Thoracic aorta (tissue), 2 donors: ENCODE measurements at places on chromosomes 16 and 17.

GRCh38 chr16:30805370-30806169 is 18.6 kb upstream of the ZNF629 start:
- peak; percentile 46 for DNase-seq

- no peak for DNase-seq
These were observed 33.9 kb downstream of the AXIN1 start for GRCh38 chr16:318628-319027.

DNA sequence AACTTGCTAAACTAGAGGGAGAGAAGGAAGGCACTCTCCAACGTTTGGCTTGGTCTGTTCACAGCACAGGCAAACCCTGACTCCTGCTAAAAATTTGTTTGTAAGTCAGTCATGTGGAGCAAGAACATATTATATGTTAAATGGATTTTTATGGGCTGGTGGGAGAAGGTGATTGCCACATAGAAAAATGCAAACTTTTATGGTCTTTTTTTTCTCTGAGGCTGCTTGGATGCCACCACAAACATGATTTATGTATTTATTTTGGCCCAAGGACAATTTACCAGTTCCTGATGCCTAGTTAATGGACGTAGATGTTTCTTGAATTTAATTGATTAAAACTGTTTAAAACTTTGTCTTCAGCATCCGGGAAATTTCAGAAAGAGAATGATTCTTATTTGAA is 274.2 kb upstream of the MYOCD start:
- DNase-seq, result no peak

GRCh38 chr17:31888124-31888523 is 13.4 kb downstream of the UTP6 start:
- no peak for DNase-seq

GRCh38 chr16:8867216-8867931 is 1.4 kb downstream of the CARHSP1 start:
- no peak for DNase-seq

DNA sequence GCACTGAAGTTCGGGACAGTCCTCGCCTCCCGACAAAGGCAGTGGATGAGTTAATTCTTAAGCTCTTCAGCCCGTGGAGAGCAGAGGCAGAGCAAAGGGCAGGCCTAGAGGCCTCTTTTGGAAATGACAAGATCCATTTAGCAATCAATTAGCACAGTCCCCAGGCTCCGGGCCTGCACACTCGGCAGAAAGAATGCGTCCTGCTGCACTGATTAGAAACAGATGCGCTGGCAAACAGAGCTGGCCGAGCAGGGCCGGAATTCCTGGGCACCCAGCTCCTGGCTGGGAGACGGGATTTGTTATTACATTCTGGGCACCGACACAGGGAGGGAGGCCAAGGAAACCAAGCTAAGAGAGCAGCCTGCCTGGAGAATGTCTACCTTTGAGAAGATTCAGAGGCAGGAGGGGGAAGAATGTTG is 162.9 kb downstream of the COPRS start:
- peak; percentile 78 for DNase-seq

DNA sequence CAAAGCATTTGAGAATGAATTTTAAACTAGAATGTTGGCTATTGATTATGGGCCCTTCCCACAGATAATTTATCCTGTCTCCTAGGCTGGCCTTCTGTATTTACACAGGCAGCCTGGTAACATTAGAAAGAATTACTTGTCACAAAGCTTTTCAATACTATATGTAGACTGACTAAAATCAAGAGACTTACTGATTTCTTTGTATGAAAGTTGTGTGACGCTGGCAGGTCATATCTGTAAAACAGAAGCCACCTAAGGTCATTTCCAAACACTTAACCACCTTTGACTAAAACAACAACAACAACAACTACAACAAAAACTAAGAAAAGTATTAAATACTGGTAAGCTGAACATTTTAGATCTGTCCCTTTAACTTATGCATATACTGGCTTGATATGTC is 329.0 kb upstream of the TBX2 start:
- no peak for DNase-seq

DNA sequence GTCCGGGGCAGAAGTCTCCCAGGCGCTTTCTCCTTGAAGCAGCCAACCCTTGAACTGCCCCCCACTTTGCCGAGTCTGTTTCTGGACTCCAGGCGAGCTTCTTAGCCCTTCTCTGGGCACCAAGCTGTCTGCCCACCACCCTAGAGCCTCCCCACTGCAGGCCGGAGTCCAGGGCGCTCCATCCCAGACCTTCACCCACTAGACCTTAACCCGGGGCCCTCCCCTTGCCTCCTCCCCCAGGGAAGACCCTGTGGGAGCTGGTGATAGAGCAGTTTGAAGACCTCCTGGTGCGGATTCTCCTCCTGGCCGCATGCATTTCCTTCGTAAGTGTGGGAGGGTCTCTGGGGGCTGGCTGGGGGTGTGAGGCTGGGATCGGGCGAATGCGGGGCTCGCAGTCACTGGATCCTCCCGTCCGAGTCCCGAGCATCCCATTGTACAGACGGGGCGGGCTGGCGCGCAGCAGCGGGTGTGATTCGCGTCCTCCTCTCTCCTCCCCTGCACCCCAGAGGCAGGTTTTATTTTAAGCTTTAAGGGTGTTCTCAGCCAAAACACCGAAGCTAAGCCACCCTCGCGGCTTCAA is 1.1 kb downstream of the ATP2A1 start:
- no peak for DNase-seq

DNA sequence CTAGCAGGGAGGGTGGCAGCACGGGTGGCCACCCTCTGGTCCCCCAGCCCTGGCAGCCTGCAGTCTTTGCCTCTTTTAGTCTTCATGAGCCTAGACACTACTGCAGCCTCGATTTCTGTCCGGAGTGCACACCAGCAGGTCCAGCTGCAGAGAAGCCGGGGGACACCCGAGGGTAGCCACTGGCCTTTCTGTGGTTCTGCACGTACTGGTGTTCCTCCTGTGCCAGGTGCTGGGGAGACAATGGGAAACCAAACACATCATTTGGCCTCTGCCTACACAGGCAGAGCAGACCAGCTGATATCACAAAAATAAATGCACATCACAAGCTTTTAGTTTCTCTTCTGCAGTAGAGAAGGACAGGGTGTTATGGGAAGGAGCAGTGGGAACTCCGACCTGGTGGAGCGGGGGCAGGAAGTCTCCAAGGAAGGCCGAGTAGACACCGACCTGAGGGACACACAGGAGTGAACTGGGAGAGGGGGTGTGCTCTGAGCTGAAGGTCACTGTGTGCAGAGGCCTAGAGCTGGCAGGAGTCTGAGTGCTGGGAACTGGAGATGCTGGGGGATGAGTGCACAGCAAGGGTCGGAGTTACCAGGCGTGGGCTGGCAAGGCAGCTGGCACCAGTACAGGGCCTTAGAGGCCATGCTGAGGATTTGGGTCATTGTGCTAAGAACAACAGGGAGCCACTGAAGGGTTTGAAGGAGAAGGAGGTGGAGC is 23.1 kb downstream of the GPT2 start:
- DNase-seq, result no peak

GRCh38 chr17:419073-419735 is 66.6 kb upstream of the RPH3AL start:
- no peak for DNase-seq

GRCh38 chr17:66686601-66687000 is 148.3 kb upstream of the CACNG5 start:
- no peak for DNase-seq

DNA sequence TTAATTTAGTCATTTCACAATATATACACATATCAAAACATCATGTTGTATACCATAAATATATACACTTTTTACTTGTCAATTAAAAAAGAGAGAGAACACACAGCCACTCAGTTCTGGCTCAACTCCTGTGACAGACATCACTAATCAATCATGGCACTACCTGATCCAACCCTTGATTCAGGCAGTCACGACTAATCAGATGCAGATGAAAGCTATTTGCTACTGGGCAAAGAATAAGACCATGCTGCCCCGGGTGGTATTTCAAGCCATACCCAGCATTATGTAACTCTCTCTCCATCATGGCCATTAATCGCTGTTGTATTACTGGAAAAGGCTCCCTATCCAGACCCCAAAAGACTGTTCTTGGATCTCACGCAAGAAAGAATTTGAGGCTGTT is 345.7 kb downstream of the HAPSTR1 start:
- no peak for DNase-seq

DNA sequence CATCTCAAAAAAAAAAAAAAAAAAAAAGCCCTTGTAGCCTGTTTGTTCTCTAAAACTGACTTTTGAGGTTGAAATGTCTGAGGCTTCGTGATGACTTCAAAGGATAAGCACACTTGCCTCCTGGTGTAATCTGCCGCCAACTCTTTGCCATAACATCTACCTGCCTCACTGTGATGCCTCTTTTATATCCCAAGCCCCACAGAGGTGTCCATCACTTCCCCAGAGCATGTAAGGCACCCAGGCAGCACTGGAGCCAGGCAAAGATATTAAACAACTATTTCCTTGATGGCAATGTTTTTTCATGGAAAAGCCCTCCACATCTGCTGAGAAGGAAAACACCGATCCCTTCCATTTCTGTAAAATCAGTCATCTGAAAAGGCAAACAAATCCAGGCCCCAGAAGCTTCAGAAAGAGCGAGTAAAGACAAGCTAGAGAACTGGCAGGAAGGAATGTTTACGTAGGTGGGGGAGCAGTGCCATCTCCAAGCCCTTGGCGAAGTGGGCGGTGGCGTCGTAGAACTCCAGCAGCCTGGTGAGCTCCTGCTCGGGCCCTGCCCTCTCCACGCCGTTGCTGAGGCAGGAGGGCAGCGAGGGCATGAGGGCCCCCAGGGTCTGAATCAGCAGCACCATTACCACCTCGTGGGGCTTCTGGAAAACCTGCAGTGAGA is 28.6 kb downstream of the COG7 start:
- no peak for DNase-seq

GRCh38 chr17:6085812-6086211 is 15.6 kb downstream of the WSCD1 start:
- DNase-seq, result no peak

DNA sequence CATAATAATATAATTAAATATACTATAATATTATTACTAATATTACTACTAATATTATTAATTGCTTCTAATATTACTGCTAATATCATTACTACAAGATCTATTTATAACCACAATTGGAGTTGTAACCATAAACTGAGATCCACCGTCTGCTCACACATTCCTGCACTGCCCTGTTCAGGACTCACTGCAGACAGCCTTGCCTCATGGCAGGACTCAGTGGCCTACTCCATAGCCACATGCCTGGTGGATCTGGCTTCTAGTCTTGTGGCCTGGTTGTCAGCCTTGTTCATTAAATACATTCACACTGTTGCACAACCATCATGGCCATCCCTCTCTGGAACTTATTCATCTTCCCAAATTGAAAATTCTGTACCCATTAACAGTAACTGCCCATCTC is 48.0 kb downstream of the SRL start:
- DNase-seq, result no peak

GRCh38 chr17:80742091-80742490 is 197.5 kb downstream of the RPTOR start:
- DNase-seq, result no peak

- no peak for DNase-seq
These were observed 2.0 kb upstream of the INPP5K start for GRCh38 chr17:1518410-1518809.

GRCh38 chr16:77467821-77468335 is 33.0 kb upstream of the ADAMTS18 start:
- no peak for DNase-seq

DNA sequence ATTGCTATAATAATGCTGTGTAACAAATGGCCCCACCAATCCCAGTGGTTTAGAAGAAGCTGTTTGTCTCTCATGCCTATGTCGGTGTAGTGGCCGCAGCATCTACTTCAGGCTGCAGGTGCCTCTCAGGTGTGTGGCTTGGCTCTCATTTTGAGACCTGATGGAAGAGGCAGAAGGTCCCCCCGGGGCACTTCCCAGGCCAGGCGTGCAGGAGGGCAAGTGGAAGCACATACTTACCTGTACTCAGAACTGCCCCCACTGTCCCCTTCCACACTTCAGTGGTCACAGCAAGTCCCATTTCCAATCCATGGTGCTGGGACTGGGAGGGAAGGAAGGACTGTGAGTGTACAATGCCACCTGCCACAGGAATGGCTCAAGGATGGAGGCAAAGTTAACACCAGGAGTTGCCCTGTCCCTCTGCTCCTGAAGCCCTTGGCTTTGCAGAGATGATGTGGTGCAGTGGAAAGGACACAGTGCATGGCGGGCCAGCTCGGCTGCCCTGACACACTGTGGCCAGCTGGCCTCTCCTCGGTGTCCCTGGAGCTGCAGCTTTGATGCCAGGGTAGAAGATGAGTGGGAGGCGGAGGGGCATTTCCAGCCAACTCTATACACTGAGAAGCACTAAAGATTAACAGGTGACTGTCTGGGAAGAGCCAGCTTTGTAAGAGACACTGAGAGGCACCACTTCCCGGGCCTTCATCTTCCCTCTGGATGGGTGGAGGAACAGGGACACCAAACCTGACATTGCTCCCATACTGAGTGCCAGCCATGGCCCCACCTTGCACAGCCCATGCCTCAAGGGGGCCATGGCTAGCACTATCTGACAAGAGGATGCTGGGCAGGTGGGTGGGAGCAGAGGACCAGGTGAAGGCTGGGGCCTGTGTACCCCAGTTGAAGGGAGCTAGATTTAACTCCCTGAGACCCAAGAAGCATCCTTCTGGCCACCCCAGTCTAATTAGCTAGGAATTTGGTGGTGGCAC is 105.9 kb downstream of the METRNL start:
- no peak for DNase-seq
